Activated T-helper 1 cell treated with anti-CD3 and anti-CD28 coated beads, Interleukin-2, amount 50 U/mL, for 16 hours (primary cell): ENCODE measurements at places on chromosomes 5 and 9.

DNA sequence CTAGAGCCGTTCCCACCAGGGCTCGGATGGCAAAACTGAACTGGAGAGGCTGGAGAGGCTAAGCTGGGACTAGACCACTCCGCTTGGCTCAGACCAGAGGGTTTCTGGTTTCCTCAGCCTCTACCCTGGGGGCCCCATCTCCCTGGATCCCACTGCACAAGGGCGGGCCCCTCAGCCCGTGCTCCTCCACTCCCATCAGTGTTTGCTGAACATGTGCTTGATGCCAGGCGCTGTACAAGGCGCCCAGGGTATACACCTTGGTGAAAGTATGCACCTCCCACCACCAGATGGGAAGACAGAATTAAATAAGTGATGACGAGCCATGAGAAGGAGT lies 18.0 kb downstream of the GPX3 start:
- no peak for DNase-seq

- no peak for DNase-seq
Measured at GRCh38 chr5:158837908-158838307, 261.8 kb downstream of the EBF1 start.

GRCh38 chr5:167804512-167805220 lies 486.8 kb upstream of the WWC1 start:
- DNase-seq, result no peak

DNA sequence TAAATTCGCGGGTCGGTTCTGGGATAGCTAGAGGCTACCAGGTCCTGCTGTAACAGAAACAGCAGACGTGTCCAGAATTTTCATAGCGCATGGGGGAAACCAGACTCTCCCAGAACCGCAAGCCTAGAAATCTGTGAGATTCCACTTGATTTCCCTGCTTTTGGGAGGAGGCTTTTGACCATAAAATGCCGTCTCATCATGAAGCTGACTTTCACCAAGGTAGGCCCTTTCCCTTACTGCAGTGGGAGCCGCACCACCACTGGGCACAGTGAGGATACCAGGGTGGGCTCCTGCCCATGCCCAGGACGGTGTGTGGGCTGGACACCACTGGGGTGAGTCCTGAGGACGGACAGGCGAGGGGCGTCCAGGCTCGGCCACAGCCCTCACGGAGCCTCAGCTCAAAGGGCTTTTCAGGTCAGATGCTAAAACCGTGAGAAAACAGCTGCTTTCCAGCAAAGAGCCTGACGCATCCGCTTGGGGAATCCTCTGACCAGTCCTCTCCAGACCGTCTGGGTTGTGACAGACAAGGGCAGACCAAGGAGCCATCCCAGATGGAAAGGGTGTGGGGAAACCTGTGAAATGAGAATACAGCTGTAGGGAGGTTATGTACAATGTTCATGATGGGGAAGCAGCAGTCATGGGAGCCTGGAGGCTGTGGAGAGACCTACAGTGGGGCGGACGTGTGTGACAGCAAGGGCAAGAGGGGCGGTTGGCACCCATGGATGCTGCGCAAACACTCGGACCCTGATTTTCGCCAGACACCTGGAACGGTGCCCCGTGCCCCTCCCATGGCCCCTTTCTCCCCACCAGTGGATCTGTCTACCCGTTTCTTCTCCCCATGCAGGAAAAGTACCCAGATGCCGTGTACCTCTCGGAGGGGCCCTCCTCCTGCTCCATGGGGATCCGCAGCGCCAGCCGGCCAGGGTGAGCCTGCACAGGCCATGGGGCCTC lies 59.2 kb downstream of the IPPK start:
- no peak for DNase-seq

GRCh38 chr5:144139586-144139985 lies 30.9 kb downstream of the YIPF5 start:
- no peak for DNase-seq
